ENCODE measurements at places on chromosomes 7 and 10.

GRCh38 chr7:114109304-114109703 is 190.5 kb upstream of the PPP1R3A start:
- no peak for DNase-seq

DNA sequence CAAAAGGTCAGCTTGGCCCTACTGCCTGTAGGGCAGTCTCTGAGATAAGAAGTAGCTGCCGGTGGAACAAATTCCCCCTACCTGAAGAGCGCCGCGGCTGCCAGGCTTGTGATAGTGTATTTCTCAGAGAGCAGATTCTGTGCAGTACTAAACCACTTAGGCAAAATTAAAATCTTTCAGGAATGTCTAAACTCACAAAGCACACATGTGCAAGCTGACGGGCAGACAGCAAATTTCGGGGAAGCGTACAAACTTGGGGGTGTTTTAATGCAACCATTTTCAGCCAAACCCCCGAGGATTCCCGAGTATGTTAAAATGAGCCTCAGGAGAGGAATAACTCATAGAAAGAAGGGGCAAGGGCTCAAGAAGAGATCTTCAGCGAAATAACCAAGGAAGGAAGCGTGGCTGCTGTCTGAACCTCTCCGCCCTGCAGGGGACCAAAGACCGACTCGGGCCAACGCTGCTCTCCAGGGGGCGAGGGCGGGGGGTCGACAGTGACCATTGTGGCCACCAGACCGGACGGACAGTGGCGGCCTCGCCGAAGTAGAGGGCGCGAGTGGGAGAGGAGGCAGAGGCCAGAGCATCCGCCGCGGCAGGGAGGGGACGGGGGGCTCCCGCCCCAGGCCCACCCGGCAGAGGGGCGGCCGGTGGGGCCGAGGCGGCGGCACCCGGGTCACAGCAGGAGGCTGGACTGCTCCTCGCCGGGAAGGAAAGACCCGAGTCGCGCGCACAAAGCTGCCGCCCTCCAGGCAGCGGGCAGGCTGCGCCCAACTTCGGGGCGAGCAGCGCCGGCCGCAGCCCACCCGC is 819 bp downstream of the HYCC1 start:
- peak; percentile 73 for DNase-seq

DNA sequence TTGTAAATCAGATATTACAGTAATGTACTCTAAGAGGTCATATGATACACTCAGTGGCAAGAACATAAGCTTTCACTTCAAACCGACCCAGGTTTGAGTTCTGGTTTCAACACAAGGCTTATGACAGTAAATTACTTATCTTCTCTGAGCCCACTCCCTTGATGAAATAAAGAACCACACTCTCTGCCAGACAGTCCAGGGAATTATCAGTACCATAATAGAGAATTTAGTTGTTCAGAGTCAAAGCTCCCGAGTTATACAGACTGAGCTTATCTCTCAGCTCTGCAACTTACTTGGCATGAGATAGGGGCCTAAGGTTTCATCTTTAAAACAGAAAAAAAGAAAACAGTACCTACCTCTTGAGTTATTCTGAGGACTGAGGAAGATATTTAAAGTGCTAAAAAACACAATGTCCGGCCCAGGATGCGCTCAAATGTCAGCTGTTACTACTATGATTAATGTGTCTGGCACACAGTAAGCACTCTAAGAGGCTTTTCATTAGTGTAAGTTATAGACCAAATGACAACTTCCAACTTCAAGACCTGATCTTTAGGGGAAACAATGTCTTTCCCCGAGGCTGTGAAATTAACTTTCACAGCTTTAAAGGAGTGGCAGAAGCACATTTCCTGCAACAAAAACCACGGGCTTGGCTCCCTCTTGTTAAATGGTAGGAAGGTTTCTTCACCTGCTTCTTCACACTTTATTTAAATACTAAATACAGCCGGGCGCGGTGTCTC is 38.1 kb downstream of the UBE2H start:
- DNase-seq: no peak

DNA sequence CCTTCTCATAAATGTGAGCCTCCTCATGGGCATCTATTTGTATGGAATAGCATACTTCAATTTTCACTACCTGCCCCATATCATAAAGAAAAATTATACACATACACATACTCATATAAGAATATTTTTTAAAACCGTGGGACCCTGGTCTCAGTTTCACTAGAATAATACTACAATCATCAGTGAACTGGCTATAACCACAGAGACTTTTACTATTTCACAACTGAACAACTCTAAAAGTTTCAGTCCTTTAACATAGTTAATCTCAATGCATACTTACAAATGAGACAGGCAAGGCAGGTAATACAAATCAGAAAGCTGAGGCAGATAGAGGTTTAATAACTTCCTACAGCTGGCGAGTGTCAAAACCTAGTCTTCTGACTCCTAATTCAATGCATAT is 83.1 kb downstream of the LRRN3 start:
- no peak for DNase-seq

DNA sequence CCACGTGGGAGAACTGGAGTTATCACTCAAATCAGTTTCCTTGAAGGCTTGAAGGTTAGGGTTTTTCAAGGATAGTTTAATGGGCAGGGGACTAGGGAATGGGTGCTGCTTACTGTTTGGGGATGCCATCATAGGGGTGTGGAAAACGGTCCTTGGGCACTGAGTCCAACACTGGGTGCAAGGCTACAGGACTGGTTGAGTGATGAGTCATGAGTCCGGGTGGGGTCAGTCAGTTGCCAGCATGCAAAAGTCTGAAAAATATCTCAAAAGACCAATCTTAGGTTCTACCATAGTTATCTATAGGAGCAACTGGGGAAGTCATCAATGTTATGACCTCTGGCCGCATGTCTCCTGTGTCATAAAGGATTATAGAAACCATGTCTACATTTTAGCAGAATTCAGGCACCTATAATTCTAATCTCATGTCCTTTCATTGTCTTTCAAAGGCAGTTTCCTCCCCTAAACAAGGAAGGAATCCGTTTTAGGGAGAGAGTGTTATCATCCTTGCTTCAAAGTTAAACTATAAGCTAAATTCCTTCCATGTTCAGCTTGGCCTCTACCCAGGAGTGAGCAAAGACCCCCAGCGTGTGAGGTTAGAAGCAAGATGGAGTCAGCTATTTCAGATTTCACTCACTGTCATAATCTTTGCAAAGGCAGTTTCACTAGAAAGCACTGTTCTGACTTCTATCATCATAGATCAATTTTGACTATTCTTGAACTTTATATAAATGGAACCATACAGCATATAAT is 94.5 kb downstream of the COL26A1 start:
- DNase-seq: no peak

GRCh38 chr10:74937266-74937856 is 111.0 kb downstream of the KAT6B start:
- no peak for DNase-seq

- DNase-seq: no peak
Measured at GRCh38 chr7:2052657-2053048, 180.1 kb downstream of the MAD1L1 start.

GRCh38 chr7:12398186-12398585 is 5.5 kb downstream of the VWDE start:
- DNase-seq: no peak

- no peak for DNase-seq
Measured at GRCh38 chr7:116545411-116545993, 20.7 kb downstream of the CAV1 start.

GRCh38 chr10:76086170-76086760 is 654.8 kb downstream of the LRMDA start:
- DNase-seq: peak; percentile 11

DNA sequence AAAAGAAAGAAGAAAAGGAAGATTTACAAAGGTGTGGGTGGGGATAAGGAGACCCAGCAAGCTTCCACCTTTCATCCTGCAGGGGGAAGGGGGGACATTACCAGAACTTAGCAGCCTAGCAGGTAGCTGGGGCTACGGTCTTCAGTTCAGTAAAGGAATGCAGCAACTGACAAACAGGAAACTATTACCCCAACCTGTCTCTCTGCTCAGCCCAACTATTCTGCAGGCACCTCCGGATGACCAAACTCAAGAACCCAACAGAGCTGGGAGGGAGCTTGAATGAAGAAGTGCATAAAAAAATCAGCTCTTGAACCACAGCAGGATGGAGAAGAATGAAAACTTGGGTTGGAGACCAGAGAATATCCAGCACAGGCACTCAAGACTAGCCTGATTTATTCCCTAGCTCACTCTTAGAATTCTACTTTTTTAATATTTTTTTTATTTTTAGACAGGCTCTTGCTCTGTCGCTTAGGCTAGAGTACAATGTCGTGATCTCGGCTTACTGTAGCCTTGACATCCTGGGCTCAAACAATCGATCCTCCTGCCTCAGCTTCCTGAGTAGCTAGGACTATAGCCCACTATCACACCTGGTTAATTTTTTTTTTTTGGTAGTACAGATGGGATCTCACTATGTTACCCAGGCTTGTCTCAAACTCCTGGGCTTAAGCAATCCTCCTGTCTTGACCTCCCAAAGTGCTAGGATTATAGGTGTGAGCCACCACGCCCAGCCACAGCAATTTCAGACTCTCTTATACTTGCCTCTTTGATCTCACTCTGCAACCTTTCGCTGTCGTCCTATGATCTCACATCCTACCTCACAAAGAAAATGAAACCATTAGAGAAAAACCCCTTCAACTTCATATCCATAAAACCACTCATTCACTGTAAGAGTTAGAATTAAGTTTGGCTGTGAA is 18.5 kb upstream of the C10orf67 start:
- DNase-seq: no peak

DNA sequence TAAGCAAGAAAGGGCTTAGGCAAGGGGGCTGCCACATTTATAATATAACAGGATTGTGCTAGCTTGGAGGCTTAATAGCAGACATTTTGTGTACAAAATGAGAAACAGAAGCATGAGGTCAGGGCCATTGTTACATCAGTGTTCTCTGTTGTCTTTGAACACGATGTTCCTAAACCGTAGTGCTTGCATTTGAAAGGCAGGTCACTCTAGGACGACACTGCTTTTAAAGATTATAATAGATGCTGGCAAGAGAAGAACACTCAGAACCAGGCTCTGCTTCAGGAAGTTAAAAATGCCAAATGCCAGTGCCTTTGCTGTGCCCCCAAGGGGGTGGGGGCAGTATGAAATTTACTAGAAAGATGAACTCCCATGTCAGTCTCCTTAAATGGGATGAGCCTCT is 91.1 kb downstream of the SORCS3 start:
- no peak for DNase-seq

DNA sequence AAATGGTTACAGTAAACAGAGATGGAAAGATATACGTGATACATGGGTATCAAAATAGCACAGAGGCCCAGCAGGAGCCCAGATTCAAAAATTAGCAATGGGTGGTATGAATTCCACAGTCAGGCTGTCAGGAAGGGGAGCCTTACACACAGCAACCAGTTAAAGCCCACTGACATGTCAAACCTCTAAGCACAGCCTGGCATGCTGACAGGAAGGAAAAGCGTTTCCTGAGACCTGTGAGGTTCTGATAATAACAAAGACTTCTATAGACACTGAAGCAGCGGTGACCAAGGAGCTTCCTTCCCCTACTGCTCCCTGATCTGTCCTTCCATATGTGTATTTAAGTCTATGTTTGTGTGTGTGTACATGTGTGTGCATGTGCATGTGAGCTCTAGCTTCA is 89.9 kb downstream of the PHYHIPL start:
- no peak for DNase-seq

DNA sequence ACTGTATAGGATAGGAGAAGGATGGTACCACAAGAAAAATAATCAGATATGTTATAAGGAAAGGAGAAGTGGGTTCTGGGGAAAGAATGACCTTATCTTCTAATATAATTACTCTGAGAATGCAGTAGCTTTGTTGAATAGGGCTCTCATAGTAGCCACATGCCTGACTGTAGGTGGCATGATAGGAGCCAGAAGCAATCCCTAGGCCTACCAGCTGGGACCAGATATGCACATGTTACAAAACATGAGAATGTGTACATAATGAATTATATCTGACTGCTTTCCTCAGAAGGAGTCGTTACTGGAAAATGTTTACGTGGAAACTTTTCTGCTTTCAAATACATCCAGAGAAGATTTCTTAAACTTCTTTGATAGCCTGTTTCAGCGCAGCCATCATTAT is 53.2 kb upstream of the FAM3C start:
- DNase-seq: no peak

GRCh38 chr10:71747551-71748523 is 25.5 kb downstream of the VSIR start:
- DNase-seq: no peak

DNA sequence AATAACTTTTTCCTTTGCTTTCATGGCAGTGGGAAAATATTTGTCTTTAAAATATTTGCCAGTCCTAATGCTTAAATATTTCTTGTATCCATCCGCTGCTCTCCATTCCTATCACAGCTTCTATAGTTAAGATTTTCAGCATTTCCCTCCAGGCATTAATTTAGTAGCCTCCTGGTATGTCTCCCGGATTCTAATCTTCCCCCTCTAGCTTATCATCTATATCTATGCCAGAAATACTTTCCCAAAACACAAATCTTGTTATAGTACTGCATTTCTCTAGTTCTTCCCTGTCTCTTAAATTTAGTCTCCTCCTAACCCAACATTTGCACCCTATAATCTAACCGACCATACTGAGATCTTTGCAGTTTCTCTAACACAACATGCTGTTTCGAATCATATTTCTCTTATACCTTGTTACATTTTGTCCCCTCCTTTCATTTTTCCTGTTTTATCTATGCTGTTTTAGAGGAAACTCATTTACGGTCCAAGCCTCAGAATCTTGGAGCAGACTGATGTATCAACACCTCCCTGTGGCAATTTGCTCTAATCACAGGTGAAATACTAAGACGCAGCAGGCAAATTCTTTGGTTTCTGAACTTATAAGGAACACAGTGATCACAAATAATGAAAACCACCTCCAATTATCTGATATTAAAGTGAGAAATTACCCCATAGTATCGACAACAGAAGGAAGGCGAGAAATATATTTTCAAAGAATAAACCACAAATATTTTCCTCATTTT is 10.3 kb downstream of the CNTNAP2 start:
- DNase-seq: no peak
